NCI-H774 (cell line): ENCODE measurements at places on chromosomes 7 and 10.

DNA sequence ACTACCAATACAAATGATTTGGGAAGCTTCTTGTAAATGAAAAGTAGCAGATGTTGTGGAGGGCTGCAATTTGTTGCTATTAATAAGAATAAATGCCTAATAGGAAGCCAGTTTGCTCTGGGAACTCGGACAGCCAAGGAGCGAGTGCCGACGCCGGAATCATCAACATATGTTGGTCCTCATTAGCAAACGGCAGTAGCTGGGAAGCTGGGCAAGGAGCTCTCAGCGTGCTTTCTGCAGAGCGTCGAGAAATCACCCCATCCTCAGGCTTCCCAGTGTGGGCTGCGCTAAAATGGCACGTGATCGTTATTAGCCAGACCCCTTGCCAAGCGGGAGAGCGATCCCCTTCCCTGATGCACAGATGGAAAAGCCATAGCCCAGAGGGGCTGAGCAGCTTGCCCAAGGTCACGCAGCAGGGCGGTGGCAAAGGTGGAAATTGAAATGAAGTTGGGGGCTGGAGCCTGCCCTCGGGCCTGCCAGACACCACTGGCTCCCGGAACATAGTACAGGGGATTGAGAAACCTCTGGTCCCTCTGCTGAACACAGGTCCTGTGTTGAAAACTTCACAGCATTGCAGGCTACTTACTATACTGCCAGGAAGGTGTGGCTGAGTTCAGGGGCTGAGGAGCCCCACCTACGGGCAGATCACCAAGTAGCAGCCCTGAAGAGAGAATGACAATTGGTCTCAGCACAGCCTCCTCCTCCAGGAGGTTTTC, 326.9 kb downstream of the PLXNA4 start:
- no peak for DNase-seq

DNA sequence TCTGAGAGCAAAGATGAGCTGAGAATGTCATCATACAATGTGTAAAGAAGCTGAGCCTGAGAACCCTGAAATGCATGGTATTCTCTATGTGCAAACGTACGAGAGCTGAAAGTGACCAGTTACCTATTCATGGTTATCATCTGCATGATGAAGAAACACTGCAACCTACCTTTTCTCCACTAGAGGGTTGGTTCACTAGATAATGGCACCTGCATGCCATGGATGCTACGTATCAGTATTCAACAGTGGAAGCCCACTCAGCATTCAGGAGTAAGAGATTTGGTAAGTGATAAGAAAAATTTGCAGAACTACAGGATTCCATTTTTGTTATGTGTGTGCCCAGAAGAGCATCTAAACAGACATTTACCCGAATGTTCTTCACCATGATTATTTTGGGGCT, 145.4 kb downstream of the PTPRN2 start:
- no peak for DNase-seq

- no peak for DNase-seq
Observed at GRCh38 chr10:11962176-11962575, 80.4 kb downstream of the UPF2 start.

- no peak for DNase-seq
Observed at GRCh38 chr7:131522325-131522930, 34.0 kb downstream of the PODXL start.

DNA sequence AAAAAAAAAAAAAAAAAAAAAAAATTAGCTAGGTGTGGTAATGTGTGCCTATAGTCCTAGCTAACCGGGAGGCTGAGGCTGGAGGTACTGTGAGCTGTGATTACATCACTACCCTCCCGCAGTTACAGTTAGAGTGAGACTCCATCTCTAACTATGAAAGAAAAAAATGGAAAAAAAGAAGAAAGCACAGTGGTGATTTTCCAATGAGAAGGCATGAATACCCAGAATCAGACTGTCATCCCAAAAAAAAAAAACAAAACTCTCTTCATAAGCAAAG, 269.9 kb upstream of the MKLN1 start:
- DNase-seq: no peak

- DNase-seq: peak; percentile 34
Observed at GRCh38 chr10:21732067-21732772, 198.2 kb downstream of the MLLT10 start.

DNA sequence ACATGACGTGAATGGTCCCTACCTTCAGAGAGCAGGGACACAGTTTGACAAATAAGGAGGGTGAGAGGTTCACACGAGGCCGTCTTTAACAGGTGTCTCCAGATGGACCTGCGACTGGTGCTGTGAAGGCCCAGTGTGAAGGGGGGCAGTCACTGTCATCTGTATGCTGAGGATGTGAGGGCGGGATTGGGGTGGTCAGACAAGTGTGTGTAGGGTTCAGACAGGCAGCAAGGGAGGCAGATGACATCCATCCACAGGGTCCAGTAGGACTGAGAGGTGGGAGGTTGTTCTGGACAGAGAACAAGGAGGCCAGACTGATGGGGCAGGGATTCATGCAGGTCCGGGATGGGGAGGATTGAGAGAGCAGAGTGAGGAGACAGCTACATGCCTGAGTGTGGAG, 232.6 kb upstream of the GPR26 start:
- DNase-seq: no peak

- no peak for DNase-seq
Observed at GRCh38 chr7:35035511-35035961, 1.7 kb downstream of the DPY19L1 start.

- no peak for DNase-seq
Observed at GRCh38 chr10:44287408-44287807, 97.5 kb downstream of the CXCL12 start.

DNA sequence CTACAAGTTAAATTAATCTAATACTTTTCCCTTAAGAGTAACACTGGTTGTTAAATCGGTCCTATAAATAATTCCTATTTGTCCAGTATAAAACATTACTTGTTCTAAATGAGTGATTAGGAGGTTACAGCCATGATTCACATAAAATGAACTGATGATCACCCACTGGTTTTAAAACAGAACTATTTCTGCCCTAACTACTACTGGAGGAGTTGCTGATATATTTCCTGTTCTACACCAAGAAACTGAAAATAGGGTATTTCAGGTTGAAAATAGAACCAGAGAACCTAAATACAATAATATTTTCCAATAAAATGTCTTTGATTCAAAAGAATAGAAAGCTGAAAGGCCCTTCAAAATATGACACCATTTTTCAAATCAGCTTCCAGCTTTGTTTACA, 30.9 kb downstream of the DNAJC1 start:
- no peak for DNase-seq

DNA sequence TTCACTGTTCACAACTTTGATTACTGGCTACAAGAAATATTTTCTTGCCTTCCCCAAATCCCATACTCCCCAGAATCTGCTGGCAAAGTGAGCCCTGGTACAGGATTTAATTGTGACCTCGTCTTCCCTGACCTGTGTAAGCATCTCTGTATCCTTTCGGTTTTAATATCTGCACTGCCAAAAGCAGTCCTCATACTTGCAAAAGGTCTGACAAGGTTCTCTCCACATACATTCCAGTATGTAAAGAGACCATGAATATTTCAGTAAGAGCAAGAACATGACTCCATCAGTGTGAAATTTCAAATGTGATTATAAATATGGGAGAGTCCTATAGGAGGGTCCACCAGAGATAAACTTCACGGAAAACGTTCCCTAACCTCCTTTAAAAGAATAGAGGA, 134.0 kb upstream of the TCF7L2 start:
- no peak for DNase-seq

- no peak for DNase-seq
Observed at GRCh38 chr10:88705958-88706357, at the start of gene LIPK. Gene LIPK (plus strand): TSS chr10:88706249. CDS start chr10:88724544, 18,295 bp downstream.

- no peak for DNase-seq
Observed at GRCh38 chr10:375815-376505, 240.7 kb downstream of the ZMYND11 start.

DNA sequence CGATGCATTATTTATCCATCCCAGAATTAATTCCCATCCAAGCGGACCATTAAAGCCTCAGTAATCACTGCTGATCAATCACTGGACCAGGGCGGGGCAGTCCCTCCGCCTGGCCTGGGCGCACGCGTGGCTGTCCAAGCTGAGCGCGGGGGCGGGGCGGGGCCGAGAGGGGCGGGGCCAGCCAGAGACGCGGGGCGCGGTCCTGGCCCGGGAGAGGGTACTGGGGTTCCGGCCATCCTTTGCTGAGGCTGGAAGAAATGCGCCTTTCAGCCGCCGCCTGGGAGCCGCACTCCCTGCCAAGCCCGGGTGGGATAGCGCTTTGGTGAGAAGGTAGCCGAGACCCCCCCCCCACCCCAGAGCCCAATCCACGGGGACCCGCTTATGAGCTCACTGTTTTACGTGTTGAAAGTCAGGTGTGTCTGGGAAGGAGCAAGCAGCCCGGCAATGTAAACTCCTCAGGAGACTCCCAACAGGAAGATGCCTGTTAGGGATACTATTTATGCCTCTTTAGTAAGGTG, at the start of gene ARHGAP22:
Gene ARHGAP22, minus strand, starts transcription at position 83 of the 518 bp plus-strand sequence. CDS start 277 bp downstream, outside the sequence.
- peak; percentile 15 for DNase-seq

GRCh38 chr7:73512018-73512780, 9.9 kb downstream of the BAZ1B start:
- no peak for DNase-seq

- DNase-seq: no peak
Observed at GRCh38 chr10:115046686-115047236, 46.4 kb upstream of the ATRNL1 start.

DNA sequence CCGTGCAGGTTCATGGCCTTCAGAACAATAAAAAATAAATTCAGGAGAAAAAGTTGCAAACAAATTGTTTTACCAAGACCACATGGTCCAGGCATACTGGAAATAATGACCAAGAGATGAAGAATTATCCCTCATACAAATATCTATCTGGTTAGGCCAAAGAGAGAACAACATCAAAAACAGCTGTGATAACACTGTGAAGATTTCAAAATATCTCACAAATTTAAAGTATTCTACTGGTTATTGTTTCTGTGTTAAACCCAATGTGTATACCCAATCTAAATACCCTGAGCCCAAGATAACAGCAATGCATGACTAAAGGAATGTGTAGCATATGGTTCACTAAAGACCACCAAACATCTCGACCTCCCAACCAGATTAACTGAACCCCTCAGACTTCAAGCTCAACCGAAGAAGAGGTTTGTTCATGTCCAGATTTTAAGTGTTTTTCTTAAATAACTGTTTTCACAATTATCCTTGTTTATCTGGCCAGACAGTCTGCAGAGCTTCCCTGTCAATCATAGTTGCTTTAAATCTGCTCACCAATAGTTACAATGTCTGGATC, 10.9 kb downstream of the OR9A2 start:
- DNase-seq: no peak

- DNase-seq: no peak
Observed at GRCh38 chr10:24479806-24480205, 243.9 kb downstream of the ARHGAP21 start.

- DNase-seq: no peak
Observed at GRCh38 chr7:130207033-130207432, 627 bp upstream of the SSMEM1 start.

DNA sequence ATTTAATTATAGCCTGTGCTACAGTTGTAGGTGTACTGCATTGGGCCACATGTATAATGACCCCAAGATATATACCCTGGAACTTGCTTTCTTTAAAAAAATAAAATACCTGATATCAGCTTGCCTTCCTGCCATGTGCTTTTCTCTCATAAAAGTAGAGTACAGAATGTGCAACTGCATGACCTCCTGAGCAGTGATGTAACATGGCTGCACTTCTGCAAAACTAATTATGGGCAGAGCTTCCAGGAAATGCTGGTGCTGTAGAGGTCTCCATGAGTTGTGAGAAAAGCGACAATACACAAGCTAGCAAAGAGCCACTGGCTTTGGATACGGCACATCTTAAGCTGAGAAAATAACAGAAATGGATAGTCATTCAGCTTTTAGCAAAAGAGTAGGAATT, 6.5 kb upstream of the ERLIN1 start:
- DNase-seq: no peak

DNA sequence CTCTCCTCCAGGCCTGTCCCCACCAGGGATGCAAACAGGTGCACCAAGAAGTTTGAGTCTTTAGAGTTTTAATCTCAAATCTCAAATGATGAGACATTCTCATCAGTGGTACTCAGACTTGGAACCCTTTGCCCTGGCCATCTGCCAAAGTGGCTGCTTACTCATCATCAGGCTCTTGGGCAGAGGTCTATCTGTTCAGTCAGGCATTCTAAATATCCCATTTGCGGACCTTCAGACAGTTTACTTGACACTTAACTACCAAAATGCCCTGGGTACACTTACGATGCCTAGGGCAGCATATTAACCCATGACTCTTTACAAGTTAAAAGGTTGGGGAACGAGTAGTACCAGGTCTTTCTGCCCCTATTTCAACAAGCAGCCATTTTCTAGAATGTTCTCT, 61.2 kb upstream of the YAE1 start:
- DNase-seq: no peak

DNA sequence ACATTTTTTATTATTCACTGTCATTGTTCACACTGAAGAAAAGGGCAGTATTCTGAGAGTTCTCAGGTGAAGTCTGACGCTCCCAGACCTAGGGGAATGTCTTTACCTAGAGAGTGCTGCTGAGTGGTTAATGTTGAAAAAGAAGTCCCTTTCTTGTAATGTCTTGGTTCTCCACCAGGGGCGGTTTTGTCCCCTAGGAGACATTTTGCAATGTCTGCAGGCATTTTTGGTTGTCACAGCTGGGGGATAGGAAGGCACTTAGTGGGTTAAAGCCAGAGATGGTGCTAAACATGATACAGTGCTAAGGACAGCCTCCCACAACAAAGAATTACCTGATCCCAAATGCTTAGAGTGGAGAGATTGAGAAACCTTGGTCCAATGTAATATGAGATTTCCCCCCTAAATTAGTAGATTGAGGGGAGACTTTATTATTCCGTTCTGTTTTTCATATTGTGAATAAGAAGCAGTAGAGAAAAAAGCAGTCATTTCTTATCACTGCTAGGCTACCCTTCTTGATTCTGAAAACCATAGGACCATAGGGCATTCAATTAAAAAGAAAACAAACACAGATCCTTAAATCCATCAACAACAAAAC, 13.1 kb downstream of the UMAD1 start:
- DNase-seq: no peak

DNA sequence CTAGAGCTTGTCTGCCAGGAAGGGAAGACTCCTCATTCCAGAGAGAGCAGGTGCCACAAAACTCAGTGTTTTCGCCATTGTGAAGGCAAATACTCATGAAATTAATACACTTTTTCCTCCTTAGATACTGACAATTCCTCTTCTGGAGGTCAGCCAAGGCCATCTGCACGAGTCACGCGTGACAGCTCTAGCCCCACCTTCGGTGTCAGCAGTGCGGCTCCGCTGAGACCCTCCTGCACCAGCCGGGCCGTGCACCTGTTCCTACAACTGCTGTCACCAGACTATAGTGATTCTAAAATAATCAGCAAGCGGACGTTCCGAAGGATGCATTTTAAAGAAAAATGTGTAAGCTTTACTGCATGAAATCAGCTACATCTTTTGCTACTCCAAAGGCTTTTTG, 127.7 kb downstream of the DIP2C start:
- no peak for DNase-seq

GRCh38 chr7:104156842-104157277, 51.0 kb downstream of the ORC5 start:
- peak; percentile 44 for DNase-seq

DNA sequence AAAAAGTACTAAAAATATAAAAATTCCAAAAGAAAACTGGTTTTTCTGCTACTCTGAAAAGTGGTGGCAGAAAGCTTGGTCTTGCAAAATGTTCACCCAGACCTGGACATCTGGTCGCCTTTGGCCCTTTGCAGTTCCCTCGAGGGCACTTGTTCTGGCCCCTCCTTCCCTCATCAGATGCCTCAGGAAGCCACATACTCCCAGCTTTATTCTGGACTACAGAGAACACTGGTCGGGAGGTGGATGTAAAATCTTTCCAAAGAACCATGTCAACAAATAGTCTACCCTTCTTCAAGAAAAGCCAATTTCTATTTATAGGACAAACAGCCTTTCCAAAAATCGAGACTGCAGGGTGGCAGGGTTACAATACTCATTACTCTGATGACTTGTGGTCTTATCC, 726.1 kb downstream of the TNS3 start:
- no peak for DNase-seq

- DNase-seq: peak; percentile 3
Observed at GRCh38 chr7:51062222-51062987, 254.2 kb downstream of the COBL start.
